ENCODE measurements at places on chromosomes 12 and 14.

GRCh38 chr12:115638733-115639647 is 638.5 kb downstream of the MED13L start:
- no peak for DNase-seq

- peak; percentile 57 for DNase-seq
These were observed 3.0 kb downstream of the ARHGAP5 start for GRCh38 chr14:32080001-32080510.

- DNase-seq: peak; percentile 91
These were observed 45.0 kb upstream of the OR6J1 start for GRCh38 chr14:22689199-22689598.

DNA sequence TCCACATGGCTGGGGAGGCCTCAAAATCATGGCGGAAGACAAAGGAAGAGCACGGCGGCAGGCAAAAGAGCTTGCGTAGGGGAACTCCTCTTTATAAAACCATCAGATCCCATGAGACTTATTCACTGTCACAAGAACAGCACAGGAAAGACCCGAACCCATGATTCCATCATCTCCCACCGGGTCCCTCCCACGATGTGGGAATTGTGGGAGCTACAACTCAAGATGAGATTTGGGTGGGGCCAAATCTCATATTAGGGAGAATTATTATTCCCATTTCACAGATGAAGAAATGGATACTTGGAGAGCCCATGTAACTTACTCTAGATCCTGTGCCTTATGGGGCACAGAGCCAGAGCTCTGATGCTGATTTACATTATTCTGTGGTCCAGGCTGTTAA is 322.6 kb downstream of the PCNX1 start:
- no peak for DNase-seq

GRCh38 chr12:81757731-81758365 is 1.3 kb downstream of the PPFIA2 start:
- DNase-seq: no peak

GRCh38 chr12:127811988-127812387 is 455.0 kb upstream of the TMEM132C start:
- DNase-seq: peak; percentile 84

DNA sequence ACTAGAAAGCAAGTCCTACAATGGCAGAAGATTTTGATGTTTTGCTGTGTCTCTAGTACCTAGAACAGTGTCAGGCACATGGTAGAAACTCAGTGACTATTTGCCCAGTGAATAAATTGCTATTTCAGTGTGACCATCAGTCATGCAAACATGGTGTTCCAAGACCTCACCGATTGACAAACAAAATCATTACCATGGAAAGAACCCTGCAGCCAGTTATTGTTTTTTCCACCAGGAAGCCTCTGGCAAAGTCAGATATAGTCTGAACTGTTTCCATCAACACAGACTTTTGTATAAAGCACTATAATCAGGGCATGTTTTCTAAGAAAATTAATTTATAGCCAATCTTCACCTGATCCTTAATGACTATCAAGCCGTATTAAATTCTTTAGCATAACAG is 97.3 kb upstream of the RASSF8 start:
- no peak for DNase-seq

- DNase-seq: no peak
These were observed 843.4 kb upstream of the FLRT2 start for GRCh38 chr14:84686550-84686949.

DNA sequence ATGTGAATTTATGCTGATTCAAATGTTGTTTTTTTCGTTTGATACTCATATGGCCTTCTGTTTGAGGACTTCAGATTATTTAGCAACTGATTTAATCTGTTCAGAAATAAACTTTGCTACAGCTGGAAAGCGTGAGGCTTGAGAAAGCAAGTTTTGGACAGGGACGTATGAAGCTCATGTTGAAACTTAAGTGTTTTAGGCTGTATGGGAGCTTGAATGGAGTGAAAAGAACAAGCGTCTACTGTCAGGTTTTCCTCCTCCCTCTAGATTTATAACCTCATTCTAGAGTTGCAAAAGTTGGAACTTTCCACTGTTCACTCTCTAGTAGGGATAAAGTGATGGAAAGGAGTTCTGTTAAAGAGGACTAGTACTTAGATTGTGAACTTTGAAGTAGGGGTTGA is 1.0 kb downstream of the PRPF39 start:
- DNase-seq: peak; percentile 27

GRCh38 chr12:92206596-92206995 is 61.0 kb upstream of the BTG1 start:
- peak; percentile 2 for DNase-seq

DNA sequence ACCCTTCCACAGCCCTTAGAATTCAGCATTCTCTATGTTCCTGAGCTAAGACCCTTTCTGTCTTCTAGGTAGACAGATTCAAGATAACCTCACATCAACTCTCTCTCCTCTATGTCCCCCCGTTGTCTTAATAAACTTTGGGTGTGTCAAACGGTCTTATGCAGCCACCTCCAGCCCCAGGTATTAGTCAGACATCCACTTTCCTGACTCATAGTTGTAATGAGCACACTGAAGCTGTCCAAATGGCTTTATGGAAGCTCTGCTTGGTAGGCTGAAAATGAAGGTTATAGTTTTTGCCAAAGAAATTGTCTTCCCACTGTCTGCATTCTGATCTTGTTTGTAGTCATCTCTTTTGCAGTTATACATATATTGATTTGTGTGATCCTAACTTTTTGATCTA is 482.0 kb downstream of the RMST start:
- no peak for DNase-seq

GRCh38 chr12:25728056-25728595 is 175.0 kb upstream of the LMNTD1 start:
- no peak for DNase-seq

GRCh38 chr12:128786741-128787391 is 36.9 kb downstream of the SLC15A4 start:
- no peak for DNase-seq

- DNase-seq: peak; percentile 60
These were observed 12.4 kb upstream of the ARF6 start for GRCh38 chr14:49880267-49881064.

- peak; percentile 81 for DNase-seq
These were observed 138.4 kb upstream of the FRMD6 start for GRCh38 chr14:51513281-51513680.

DNA sequence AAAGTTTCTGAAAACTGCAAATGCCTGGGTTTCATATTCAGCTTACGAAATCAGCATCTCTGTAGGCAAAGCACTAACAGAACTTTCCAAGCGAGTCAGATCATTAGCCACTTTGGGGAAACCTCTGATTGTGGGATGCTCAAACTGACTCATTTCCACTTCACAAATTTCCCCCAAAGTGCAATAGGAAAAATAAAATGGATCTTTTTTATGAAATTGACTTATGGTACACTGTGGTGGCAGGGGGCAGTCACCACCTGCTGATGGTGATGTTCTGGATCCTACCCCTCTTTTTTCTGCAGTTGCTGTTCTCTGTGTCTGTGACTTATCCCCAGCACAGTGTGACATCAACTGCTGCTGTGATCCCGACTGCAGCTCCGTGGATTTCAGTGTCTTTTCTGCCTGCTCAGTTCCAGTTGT is 5.6 kb downstream of the TCTN1 start:
- no peak for DNase-seq

DNA sequence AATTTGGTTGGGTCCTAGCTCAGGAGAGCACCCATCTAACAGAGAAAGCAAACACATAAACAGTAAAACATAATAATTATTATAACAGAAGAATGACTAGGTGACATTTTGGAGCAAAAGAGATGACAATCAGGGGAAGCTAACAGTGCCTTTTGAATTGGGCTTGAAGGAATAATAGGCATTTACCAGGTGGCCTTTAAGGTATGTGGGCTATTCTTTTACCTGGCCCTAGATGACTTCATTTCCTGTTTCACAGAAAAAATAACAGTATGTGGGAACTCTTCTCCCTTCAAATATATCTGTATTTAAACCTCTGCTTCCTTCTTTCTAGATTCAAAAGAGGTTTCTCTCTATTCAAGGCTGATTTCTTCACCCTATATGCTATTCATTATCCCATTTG is 3.8 kb downstream of the IRAK4 start:
- DNase-seq: no peak
